ENCODE measurements at places on chromosomes 3 and 15.

DNA sequence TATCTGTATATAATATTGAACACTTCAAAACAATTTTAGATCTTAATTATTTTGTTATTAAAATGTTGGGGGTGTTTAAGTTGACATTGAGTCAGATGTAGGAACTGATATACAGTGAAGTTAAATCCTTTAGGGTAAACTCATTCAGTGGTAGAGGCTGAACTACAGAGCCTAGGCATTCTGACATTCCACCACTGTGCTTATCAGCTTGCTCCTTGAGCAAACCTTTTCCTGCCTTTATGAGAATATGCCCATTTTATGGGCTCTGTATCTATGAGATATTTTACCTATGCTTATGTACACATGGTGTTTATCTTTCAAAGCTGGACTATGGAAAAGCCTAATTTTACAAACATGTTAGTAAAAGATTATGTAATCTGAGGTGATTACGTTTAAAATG, 407.5 kb downstream of the ZBTB20 start:
- no peak for DNase-seq

DNA sequence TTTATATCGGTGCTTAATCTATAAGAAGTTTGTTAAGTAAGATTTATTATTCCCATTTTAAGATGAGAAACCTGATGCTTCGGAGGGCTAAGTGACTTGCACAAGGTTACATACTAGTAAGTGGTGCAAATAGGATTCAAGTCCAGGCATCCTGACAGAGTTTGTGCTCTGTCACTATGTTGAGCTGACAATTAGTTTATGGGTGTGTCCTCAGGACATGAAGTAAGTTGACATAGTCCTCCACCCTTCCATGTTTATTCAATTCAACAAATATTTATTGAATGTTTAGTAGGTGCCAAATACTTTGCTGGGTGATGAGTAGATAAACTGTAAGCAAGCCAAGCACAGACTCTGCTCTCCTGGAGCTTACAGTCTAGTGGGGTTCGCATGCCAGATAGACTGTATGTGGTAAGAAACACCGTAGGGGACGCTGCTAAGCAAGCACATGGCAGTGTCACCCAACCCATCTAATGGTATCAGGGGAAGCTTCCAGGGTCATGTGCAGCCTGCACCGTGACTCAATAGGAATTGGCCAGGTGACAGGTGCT, 342.7 kb upstream of the SATB1 start:
- DNase-seq: no peak

GRCh38 chr3:124659175-124659574, 71.1 kb upstream of the UMPS start:
- no peak for DNase-seq

DNA sequence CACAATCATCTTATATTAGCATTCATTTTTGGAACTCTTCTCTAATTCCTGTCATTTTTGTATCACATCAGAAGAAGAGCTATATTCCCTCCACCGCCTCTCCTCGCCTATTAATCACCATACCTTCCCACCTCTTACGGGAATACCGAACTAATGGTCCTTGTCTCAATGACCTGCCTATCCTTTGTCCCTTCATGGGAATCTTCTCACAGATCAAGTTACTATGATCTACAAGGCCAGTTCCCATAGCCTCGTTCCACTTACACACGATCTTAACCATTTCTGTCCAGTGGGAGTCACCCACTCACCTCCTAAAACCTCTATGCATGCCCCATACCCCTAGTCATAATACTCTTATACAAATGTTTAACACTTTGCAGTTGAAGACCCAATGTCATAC, 342.6 kb upstream of the TPRG1 start:
- DNase-seq: no peak

DNA sequence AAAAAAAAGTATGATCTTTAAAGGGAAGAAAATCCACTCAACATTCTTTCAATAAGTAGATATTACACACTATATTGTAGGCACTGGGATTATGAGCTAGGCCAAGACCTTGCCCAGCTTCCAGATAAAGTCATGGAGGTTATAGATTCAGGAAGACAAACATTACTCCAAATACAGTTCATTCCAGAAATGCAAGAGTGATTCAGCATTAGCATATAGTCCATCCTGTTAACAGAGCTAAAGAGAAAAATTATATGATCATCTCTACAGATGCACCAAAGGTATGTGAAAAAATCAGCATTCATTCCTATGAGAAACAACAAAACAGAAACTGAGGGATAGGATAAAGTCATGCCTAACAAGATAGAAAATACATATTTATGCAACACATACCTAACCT, 42.1 kb upstream of the NSMCE3 start:
- no peak for DNase-seq

DNA sequence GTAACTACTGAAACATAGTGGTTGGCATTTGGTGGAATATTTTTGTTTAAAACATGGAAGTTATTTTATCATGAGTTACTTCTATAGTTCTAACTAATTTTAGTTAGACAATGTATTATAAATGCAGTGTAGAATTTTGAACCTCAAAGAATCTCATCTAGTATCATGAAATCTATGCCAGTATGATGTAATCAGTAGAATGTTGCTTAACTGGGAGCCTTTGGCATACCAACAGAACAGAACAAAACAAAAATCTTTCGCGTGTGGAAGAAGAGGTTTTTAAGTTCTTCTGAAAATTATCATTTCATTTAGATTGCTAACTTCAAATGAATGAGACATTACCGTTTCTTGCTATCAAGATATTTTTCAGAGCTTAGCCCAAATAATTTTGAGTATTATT, 98.4 kb upstream of the LRRFIP2 start:
- no peak for DNase-seq

- no peak for DNase-seq
These were observed 29.8 kb downstream of the IL1RAP start for GRCh38 chr3:190543671-190544070.

- no peak for DNase-seq
These were observed 298.0 kb upstream of the MME start for GRCh38 chr3:154782151-154782550.

- peak; percentile 33 for DNase-seq
These were observed 1.1 kb downstream of the NFKBIZ start for GRCh38 chr3:101850246-101851051.

- peak; percentile 15 for DNase-seq
These were observed 3.7 kb downstream of the PBRM1 start for GRCh38 chr3:52682016-52682415.

DNA sequence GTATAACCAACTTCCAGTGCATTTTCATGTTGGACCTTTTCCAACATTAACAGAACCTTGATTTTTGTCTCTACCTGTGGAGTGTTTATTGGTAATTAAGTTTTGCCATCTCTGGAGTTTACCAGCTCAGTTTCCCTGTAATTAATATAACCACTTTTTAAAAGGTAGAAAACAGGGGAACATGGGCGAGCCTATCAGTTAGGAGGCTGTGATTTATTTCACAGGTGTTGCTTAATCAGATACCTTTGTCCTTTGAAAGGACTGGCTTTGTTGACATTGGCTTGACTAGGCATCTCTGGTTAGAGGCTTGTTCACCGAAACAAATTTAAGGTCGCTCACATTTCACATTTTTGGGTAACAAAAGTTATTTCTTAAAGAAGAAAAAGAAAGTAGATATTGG, 622 bp downstream of the NAALADL2 start:
- DNase-seq: no peak

- DNase-seq: no peak
These were observed 10.2 kb downstream of the TRA2B start for GRCh38 chr3:185927501-185928200.

DNA sequence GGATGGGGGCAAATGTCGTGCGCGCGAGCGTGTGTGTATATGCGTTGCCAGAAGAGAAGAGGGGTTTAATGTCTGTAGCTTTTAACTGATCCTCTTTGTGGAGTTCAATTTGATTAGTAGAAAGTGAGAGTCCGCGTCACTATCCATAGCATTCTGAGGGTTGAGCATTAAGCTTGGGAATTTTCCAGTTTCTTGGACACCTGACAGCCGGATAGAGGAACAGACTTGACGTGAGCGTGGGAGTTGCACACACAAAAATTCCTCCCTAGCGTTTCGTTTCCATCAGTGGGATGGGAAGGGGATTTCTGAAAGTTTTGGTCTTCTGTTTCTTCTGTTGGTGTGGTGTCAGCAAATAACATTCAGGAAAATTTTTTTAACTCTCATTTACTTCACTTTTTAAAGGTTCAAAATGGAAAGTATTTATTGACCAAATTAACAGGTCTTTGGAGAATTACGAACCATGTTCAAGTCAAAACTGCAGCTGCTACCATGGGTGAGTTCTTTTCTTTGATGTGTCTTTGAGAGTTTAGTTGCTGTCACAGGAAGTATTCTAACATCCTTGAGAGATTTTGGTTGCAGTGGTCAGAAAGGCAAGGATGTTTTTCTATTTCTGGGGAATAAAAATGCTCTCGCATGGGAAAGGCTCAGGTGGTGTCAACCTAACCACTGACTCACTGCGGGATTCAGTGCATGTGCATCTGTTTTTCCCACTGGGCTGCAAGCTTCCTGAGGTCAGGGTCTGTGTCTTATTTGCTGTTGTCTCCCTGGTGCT, 841 bp downstream of the POGLUT1 start:
- no peak for DNase-seq

GRCh38 chr3:25611193-25611592, 53.5 kb downstream of the TOP2B start:
- no peak for DNase-seq

- DNase-seq: no peak
These were observed 12.8 kb downstream of the H1-8 start for GRCh38 chr3:129555616-129556357.

GRCh38 chr15:40313531-40314398, 6.0 kb upstream of the PLCB2 start:
- no peak for DNase-seq

- DNase-seq: no peak
These were observed 477.6 kb downstream of the ZNF385D start for GRCh38 chr3:21273259-21274025.

DNA sequence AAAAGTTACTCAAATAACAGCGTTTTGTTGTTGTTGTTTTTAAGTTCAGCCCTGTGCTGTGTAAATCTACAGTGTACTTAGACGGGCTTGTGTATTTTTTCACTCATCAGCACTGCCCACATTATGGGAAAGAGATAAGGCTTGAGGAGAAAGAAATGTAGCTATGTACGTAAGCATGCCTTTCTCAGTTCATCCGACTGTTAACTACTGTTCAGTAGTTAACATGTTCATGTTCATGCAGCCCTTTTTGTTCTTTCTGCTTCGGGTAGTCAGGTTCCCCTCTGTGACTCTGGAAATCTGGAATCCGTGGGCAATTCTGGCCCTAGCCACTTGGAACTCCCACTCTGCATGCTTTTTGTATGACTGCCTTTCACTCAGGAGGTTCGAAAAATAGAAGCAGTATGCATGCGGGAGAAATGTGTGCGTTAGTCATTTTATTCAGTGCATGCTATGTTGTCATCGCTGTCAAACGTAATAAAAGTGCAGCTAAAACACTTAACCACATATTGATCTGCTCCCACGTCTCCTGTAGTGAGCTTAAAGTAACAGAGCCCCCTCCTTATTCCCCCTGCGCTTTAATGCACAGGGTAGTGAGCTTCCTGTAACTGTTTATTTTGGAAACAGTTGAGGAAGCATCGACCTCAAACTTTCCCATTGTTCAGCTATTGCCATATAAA, 283.1 kb upstream of the NR2F2 start:
- DNase-seq: no peak

DNA sequence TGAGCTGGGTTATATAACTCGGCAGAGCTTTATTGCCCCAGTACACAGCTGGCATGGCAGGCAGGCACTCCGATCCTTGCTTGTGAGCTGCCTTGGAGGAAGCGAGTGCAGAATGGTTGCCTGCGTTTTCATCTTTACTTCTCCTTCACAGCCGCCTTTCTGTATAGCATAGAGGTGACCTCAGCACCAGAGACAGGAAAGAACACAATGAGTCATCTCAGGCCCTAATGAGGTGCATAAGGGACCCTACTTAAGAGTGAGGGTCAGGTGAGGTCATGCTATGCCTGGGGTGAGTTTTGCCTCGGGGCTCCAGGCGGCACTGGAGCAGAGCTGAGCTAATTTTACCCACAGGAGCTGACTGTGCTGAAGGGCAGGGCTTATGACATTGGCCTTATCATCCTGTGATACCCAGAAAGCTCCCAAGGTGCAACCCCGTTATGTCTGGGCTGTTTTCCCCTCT, 43.5 kb downstream of the LPP start:
- no peak for DNase-seq

GRCh38 chr3:148366743-148367410, 330.8 kb upstream of the AGTR1 start:
- DNase-seq: no peak

GRCh38 chr3:114079761-114080160, 23.2 kb downstream of the QTRT2 start:
- DNase-seq: no peak

DNA sequence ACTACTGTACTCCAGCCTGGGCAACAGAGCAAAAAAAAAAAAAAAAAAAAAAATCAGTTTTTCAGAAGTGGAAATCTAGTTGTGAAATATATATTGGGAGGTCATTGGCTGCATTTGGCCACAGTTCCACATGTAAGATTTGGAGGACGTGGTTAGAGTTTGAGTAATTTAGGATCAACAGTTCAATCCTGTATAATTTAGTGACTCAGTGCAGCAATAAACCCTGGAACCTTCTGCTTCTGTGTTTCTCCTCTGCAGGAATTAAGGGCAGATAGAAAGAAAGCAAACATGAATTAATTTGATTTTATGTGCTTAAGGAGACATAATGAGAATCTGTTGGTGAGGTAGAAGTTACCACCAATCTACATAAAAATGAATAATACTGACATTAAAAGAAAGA, 347.0 kb downstream of the PTPRG start:
- no peak for DNase-seq

DNA sequence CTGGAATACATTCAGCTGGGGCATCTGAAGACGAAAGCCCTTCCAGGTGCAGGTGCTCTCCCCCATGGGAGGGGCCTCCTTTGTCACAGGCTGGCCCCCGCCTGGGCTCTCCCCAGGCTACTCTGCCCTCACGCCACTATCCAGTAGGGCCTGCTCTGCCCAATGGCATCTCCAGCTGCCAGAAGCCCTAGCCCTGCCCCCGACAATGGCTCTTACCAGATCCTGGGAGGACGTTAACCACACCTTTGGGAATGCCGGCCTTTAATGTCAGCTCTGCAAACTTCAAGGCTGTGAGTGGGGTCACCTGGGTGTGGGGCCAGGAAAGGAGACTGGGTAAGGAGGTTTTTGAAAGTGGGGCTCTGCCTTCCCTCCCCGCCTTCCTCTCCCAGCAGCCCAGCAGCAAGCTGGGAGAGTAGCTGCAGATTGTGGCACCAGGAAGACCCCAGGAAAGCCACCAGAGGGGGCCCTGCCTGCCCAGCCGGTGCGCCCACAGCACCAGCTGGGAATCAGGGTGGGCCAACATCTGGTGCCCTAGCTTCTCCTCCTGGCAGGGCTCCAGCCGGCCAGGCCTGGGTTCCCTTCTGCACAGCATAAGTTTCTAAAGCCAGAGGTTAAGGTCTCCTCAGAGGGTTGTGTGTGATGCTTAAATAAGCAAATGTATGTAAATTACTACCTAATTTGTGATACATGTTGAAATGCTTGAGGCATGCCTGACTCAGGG, 40.4 kb upstream of the SLC41A3 start:
- no peak for DNase-seq

- peak; percentile 35 for DNase-seq
These were observed 1.1 kb upstream of the SPTBN5 start for GRCh38 chr15:41894791-41895463.
